Stimulated activated CD4-positive, alpha-beta T cell treated with anti-CD3 and anti-CD28 coated beads, Interleukin-1b, Interleukin-23, amount 100 ng/mL, for 1 hour (primary cell): ENCODE measurements at places on chromosomes 1 and 21.
A peak's percentile ranks its signal among the peaks of the same experiment; 100 is the strongest.

DNA sequence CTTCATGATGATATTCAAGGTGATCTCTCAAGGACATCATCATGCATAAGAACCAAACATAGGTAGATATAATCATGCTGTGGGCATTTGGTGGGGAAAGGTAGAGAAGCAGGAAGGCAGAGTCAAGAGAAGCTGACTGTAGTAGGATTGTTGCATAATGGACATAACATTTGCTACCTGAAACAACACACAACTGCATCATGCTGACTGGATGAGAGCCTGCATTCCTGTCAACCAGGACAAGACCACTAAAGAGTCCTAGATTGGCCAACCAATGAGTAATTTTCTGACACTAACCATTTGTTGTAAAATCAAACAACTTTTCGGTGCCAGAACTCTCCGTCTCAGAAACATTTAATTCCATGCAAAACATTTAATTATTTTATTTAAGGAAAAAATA, 377.2 kb downstream of the PLPP3 start:
- no peak for DNase-seq

DNA sequence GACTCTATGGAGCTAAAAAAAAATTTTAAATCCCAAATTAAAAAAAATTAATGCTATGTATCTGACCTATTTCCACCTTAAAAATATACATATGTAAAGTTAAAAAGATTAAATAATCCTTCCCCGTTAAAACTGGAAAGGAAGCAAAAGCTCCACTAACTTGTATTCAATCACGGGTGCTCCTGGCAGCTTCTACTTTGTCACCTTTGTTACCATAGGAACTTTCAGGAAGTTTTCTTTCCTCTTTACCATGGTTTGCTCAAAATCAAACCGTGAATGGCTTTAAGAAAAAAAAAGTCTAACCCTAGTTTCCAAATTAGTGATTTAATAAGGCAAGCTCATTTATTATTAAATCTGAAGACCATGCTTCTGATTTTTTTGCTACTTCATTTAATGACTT, 3.5 kb downstream of the GPATCH2 start:
- DNase-seq, result no peak

GRCh38 chr1:210263963-210264362, 31.4 kb downstream of the SERTAD4 start:
- no peak for DNase-seq

DNA sequence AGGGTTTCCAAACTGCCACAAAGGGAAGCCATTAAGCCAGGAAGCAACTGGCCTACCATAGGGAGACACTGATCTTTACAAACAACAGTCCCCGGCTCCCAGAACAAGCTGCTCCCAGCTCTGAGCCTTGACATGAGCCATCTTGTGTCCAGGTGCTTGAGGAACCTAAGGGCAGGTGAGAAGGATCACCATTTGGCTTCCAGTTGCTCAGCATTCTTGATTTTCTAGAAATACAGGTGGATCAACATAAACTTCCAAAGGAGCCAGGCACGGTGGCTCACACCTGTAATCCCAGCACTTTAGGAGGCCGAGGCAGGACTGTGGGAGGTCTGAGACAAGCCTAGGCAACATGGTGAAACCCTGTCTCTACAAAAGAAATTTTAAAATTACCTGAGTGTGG, 21.6 kb downstream of the ZBTB17 start:
- no peak for DNase-seq

DNA sequence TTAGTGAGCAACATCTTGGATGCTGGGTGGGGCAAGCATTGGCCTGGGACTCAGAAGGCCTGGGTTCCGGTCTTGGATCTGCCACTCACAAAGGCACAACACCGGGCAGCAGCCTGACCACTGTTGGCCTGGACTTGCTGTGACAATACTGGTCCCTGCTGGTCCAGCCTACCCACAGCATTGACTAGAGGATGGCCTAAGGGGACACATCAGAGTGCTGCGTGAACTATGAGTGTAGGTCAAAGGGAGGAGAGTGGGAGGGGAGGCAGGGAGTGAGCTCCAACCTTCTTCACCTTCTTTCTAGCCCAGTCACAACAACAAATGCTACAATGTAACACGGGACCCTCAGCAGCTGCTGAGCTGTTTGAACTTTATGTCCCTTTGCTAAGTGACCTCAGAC, 31.1 kb downstream of the TMEM50A start:
- DNase-seq, result no peak

- no peak for DNase-seq
Measured at GRCh38 chr1:242211254-242212022, 212.5 kb upstream of the MAP1LC3C start.

- no peak for DNase-seq
Measured at GRCh38 chr1:58660105-58660504, 39.8 kb downstream of the MYSM1 start.

DNA sequence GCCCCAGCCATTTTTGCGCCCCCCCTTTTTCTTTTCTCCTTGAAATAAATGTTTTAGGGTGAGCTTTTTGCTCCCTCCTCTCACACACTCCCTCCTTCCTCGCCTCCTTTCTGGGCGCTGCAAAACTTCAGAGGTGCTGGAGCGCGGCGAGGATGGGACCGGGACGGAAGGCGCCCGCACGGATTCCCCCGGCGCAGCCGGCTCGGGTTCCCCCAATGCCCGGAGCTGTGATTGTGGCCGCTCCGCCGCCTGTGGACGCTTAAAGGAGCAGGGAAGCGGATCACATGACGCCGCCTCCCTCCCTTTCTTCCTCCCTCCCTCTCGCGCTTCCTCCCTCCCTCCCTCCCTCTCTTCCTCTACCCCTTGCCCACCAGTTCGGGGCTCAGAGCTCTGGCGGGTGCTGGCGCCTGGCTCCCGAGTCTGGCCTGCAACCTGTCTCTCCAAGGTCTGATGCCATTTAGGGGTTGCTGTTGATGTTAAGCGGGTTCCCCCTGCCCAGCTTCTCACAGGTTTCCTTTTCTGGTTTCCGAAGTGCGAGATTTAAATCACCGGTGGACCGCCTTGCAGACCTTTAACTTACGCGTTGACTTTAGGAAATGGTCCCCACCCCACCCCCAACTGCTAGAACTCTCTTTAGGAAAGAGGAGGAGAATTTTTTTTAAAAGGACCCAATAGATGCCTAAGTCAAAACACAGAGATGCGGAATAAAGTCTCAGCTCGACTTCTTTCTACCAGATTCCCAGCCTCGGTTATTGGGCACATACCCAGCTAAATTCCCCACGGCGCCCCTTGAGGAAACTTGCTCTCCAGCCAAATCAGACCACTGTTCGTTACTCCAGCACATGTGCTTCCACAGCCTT, at the start of gene WLS:
Gene WLS (minus strand): TSS at position 235 of the 860 bp plus-strand sequence. CDS start 224 bp downstream, at position 11.
- DNase-seq, result no peak

DNA sequence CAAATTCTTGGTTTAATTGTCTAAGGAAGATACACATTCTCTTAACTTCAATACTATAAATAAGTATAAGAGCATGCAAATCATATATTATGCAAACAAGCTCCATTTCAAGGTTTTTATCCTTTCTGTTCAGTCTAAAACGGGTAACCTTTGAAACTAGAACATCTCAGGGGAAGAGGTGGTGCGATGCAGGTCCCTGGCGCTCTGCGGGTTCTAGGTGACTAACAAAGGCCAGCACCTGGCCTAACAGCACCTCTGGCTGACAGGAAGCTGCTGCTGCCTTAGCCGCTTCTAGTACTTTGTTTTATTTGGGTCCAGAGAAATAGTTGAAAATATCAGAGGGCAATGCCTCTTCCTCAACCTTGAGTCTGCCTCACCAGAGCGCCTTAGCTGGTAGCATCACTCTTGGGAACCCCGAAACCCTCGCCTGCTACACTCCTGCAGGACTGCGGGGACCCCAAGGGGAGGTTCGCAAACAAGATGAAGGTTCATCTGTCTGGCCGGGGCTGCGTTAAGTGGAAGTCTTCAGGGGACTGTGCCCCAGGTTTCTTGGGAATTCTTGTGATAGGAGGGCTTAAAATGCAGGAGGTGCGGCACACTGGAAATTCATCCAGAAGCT, 45.5 kb downstream of the PRDM15 start:
- DNase-seq, result no peak

GRCh38 chr1:8765198-8765597, 52.2 kb downstream of the RERE start:
- DNase-seq, result no peak

- DNase-seq, result no peak
Measured at GRCh38 chr21:45016406-45017038, 57.9 kb upstream of the ADARB1 start.

DNA sequence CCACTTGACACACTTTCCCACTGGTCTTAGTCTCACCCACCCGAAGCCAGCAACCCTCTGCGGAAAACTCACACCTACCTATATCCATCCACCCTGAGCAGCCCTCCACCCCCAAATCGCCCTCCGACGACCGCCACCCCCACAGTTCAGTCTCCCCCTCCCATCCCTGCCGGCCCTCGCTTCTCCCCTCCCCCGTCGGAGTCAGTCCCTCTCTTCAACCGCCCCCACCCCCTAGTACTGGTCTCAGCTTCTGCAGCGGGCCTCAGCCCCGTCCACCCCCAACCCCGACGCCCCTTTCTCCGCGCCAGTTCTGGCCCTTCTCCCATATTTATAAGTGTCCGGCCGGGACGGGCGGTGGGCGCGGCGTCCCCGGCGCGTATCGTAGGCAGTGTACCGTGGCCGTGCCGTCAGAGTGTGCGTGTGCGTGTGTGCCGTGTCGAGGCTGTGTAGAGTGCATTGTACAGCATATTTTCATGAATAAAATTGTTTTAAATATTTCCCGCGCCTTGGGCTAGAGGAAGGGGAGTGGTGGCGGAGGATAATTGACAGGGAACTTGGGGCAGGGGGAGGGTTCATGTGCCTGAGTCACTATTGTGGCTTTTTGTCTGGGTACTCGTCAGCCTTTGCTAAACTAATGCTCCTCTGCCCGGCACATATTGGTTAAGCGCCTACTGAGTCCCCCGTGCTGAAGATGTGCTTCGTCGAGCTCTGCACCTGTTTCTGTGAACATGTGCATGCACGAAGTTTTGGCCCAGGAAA, 22.0 kb downstream of the FOXO6 start:
- peak; percentile 14 for DNase-seq

GRCh38 chr21:39022035-39022434, 161.2 kb downstream of the PSMG1 start:
- no peak for DNase-seq
